ENCODE measurements at places on chromosomes 2 and 18.

DNA sequence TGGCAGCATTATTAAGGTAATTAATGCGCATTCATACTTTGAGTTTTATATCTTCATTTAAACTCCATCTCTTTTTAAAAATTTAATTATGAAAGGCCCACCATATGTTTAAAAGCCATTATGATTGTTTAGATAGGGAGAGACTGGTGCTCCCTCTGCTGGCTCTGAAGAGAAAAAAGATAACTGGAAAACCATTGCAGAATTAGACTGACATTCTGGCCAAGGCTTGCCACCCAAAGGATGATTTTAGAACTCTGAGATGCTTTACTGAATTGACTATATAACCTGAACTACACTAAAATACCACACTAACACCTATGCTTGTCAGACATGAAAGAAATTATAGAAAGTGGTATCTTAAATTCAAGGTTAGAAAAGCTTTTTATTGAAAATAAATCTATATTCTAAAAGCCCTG lies 127.6 kb upstream of the SPOPL start:
- peak; percentile 54 for DNase-seq

DNA sequence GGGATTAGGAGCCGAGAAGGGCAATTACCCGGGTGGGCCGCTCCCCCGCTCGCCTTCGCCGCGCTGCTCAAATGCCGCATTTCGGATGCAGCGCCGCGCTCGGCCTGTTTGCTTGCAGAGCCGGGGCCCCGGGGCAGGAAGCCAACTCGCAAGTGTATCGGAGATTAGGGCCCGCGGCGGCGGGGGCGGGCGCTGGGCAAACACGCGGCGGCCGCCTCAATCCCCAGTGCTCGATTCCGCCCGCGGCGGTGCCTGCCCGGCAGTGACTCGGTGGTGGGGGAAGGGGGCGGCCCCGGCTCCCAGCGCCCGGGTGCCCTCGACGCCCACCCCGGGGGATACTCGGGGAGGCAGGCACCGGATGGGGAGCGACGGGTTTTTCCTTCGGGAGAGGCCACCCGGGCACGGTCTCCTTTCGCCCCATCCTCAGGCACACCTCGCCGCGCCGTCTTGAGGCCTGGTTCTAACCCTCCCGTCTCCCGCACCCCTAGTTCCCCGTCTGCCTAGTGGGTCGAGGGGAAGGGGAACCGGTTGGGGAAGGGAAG lies 26.6 kb upstream of the NOTO start:
- no peak for DNase-seq

GRCh38 chr2:241818943-241819270 lies 9.9 kb downstream of the NEU4 start:
- no peak for DNase-seq

GRCh38 chr2:136305517-136306192 lies 187.7 kb upstream of the CXCR4 start:
- no peak for DNase-seq

DNA sequence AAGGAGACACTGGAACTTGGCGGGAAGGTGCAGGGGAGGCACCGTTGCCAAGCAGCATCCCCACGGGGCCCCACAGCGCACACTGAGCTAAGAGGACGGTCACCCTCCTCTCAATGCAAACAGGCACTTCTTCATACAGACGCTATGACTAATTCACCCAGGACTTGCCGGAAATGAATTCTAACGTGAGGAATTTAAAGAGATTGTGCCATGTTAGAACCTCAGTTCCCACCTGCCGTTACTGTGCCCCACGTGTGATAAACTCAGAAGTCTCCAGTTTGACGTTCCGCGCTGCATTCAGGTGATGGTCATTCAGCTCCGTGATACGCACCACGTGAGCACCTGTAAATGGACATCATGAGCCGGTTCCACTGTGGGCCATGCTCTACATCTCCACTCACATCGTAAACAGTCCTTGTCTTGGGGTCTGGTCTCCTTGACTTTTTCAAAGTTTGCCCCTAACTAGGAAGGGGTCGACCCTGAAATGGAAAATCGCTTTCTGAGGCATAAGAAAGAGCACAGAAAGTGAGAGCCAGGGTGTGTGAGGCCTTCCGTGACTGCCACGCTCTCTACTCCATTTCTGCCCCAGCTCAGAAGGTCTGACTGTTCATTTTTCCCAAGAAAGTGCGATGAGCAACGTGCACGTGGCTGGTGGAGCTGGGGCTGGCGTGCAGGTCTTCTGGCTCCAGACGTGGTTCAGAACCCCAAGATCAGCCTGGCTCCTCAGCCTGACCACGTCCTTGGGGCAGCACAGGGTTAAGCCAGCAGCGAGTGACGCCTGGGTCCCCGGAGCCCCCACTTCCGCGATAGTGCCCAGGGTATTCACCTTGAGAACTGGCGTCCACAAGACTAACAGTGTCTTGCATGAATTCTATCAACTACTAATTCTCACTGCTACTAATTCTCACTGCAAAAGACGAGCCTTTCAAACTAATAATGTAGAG lies 35.1 kb downstream of the TMEM18 start:
- DNase-seq: no peak

DNA sequence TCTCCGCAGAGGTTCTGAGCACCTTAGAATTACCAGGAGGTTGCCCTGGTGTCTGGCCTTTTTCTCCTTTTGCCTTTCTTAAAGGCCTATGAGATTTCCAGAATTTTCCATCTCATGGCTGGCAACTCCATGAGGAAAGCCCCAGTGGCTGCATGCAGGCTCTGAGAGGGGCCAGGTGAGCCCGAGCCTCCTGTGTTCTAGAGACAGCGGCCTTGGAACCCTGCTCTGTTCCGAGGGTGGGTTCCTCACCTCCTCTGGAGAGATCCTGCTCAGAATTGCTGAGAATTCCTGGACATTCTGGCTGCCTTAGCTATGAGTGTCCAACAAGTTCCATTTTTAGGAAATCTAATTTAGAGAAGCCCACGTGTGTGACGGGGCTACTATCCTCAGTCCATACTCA lies 35.7 kb upstream of the HPCAL1 start:
- DNase-seq: no peak

- no peak for DNase-seq
Measured at GRCh38 chr2:216308576-216308975, 63.7 kb downstream of the MARCHF4 start.

DNA sequence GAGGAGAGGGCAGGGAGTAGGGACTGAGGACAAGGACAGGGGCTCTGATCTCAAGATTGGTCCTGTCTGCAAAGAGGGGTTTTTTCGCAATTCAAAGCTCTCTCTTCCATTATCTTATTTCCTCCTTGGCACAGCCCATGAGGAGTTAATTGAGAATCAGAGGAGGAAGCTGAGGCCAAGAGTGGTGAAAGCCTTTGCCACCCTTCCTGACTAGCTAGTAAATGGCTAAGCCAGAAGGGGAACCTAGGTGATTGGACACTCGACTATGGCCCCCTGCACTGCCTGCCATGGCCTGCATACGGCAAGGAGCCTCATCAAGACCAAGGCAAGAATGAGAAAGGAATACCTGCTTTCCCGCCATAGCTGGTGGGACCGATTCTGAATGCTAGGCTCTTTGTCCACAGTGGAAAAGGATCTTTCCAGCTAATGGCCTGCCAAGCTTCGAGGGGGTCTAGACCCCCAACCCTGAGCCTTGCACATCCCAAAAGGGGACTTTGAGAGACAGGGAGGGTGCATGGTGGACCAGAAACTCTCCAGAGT lies 237.9 kb downstream of the HAUS1 start:
- no peak for DNase-seq

GRCh38 chr2:30588994-30589393 lies 141.9 kb downstream of the LCLAT1 start:
- DNase-seq: no peak

- no peak for DNase-seq
Measured at GRCh38 chr2:160721089-160722040, 227.8 kb upstream of the RBMS1 start.

- DNase-seq: peak; percentile 56
Measured at GRCh38 chr2:168583710-168584521, 127.8 kb downstream of the CERS6 start.

DNA sequence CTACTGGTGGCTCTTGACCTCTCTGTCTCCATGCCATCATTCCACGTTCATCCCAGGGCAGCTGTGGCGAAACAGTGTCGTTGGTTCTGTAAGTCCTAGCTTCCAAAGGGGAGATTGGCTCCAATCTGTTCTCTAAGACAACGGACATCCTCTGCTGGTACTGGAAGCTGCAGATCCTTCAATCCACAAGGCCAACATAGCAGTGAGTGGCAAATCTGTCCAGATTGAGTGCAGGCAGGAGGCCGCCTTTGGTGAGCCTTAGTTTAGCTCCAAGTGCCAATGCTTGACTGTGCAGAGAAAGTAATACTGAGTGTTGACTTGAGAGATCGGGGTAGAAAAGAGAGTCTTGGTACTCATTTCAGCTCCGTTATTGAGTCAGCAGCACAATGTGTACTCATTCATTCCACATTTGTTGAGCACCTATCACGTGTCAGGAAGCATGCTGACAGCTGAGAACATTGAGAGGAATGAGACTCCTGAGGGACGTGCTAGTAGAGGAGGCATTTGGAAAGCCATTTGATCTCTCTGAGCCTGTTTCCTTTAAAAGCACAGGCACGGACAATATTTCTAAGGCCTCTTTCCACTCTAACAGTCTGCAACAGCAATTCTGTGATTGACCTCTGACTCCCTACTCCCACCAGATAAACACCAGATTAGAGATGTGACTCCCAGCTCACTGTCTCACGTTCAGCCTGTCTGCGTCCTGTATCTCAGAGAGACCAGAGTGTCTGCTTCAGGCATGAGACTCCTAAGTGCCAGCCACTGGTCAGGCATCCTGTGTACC lies 306.0 kb downstream of the CLIP4 start:
- DNase-seq: no peak

- DNase-seq: no peak
Measured at GRCh38 chr2:187177253-187177652, 270.8 kb downstream of the CALCRL start.

DNA sequence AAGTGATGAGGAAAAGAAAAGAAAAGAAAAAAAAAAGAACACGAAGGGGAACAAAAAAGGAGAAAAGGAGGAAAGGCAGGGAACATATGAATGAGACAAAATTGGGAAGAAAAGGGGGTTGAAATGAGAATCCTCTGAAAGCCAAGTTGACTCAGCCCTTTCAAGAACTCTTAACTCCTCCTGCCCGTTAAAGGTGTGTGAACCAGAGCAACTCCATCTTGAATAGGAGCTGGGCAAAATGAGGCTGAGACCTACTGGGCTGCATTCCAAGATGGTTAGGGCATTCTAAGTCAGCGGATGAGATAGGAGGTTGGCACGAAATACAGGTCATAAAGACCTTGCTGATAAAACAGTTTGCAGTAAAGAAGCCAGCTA lies 4.0 kb upstream of the POLE4 start:
- no peak for DNase-seq

- DNase-seq: no peak
Measured at GRCh38 chr2:180169474-180169873, 162.4 kb upstream of the CWC22 start.

- no peak for DNase-seq
Measured at GRCh38 chr2:186431306-186431705, 54.8 kb upstream of the ZC3H15 start.

GRCh38 chr18:61322265-61322873 lies 10.9 kb upstream of the CDH20 start:
- DNase-seq: peak; percentile 54

GRCh38 chr2:109238580-109238979 lies 109.6 kb downstream of the SH3RF3 start:
- no peak for DNase-seq

DNA sequence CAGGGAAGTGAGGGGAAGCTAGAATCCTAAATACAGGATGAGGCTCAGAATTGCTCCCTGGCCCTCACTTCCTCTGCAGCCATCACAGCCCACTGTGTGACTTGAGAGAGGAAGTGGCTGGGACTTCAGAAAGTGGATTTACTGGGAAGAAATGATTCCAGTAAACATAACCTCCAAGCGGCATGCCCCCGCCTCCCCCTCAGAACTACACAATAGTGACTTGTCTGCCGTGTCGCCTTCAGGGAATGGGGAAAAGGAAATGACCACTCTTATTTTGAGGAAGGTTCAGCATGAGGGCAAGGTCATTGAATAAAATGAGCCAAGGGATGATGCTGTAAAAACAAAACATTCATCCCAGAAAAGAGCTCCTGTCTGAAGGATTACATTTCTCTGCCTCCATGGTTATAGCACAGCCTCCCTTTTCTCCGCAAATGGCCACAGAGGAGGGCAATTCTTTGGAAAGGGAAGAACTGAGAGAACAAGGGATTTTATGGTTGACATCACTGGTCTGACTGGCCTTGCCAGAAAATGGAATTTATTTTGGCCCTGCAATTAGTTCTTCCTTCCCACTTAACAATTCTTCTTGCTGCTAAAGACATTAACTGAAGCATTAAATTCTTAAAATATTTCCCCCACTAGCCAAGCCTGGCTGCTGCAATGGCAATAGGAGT lies 78.9 kb upstream of the DAPL1 start:
- no peak for DNase-seq

DNA sequence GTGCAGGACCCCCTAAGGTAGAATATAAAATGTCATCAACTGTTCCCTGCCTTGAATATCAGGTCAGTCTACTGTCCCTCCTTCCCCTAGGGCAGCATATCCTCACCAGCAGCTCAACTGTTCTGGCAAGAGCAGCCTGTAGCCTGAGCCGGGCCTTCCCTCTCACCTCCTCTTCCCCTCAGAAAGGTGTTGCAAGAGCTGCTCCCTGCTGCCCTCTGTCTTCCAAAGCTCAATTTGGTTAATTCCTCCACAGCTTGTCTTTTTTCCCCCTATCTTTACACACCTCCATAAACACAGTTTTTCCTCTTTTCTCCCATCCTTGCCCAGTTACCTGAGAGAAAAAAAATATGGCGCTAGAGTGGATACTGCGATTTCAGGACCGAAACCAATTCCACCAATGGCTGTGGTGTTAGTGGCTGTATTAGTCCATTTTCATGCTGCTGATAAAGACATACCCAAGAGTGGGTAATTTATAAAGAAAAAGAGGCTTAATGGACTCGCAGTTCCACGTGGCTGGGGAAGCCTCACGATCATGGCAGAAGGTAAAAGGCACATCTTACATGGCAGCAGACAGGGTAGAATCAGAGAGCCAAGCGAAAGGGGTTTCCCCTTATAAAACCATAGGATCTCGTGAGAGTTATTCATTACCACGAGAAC lies 184.7 kb downstream of the MREG start:
- DNase-seq: peak; percentile 68

- DNase-seq: no peak
Measured at GRCh38 chr18:13572721-13573120, 153.6 kb downstream of the FAM210A start.
